ENCODE measurements at places on chromosomes 4 and X.

DNA sequence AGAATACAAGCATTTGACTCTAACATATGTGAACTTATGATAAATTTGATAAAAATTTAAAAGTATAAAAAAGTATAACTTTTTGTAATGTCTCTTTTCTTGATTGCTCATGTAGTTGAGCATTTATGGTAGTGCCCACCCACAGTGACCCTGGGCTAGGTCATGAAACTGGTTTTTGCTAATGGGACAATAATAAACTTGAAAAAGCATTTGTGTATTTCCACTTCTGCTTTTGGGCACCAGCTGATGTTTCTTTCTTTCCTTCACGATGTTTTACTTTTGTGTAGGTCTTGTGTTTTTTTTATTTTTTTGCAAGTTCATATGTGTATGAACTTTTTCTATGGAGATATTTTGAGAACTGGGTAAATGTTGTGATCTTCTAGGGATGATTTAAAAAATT is 313.1 kb downstream of the CBLL2 start:
- DNase-seq: no peak

DNA sequence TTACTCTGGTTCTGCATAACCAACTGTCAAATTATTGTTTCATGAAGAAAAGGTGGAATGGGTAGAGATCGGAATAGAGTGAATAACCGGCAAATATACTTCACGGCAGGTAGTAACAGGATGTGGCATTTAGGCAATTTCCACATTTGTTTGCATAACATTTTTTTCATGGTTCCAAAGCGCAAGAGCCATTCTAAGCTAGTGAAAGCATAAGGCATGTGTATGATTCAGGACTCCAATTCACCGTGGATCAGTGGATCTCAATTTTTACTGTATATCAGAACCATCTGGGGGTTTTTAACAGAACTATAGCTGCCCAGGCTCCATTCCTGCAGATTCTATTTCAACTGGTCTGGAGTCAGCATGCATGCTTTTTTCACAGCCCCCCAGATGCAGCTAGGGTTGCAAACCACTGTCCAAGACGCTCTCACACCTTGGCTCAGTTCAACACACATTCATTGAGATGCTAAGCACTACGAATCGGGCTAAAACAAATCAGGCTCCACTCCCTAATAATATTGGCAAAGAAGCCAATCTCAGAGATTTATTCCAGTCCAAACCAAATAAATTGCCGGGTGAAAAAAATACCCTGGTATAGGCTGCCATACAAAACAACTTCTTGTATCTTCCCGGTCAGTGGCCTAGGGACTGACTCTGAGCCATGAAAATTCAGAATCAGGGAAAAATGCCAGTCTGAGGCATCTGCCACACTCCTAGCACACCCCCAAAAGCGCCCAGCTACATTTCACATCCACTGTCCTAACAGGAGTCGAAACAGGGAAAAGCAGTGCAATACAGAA is 30.0 kb downstream of the AFAP1 start:
- DNase-seq: no peak

DNA sequence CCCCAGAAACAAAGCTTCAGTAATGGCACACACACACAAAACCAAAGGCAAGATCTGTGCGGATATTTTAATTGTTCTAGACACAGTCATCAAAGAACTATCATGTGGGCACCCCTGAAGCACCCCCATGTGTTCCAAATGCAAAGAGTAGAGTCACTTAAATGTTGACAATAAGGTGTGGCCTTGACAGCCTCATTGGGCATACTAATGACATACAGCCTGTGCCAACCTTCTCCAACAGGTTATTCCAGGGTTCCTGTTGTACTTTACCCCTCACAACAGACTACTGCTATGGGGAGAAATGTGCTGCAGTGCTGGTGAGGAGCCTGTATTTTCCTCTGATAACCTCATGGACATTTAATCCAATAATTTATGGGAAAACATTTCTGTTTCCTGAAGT is 29.8 kb upstream of the CT47C1 start:
- DNase-seq: no peak

DNA sequence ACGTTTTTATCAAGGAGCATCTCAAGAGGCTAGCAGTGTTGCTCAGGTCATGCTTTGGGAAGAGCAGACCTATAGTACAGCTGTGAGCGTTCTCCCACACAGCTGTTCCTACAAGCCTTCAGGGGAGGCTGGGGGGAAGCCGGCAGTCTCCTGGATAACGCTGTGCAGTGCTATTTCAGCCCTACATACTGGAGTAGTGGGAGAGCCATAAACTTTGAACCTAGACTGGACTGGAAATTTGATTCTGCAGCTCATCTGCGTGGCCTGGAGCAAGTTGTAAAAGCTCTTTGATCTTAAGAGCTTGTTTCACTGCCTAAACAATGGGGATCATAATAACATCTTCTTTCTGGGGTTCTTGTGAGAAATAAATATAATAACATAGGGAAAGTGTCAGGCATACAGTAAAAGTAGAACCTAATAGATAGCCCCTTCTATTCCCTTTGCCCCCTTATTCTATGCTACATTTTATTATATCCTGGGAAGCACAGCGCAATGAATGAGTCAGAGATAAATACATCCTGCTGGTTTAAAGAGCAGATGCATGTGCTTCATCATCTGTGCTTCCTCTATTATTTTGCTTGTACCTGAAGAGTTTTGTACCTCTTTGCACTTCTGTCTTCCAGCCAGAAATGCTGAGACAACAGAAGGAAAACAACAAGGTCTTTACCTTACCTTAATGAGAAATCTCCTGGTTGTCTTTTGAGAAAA is 14.7 kb upstream of the AMBN start:
- DNase-seq: no peak

DNA sequence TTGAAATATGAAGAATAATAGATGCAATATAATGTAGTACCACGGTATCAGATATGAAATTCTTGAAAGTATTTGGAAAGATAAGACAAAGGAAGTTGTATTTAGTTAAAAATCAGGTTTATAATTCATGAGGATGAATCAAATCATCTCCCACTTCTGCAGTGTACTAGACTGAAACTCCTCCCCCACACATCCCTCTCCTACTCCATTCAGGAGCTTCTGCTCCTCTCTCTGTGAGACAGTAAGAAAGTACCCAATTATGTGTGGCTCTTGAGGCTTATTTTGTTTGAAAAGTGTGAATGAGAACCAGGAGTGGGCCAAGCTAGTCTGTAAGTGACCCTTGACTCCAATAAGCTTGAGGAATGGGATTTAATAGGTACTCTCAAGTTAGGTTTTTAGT is 9.5 kb downstream of the SLAIN2 start:
- DNase-seq: no peak

- no peak for DNase-seq
Measured at GRCh38 chrX:136447308-136447707, 40.4 kb upstream of the BRS3 start.
